Left renal pelvis (tissue), 4 donors: ENCODE measurements at places on chromosomes 5 and 9.

DNA sequence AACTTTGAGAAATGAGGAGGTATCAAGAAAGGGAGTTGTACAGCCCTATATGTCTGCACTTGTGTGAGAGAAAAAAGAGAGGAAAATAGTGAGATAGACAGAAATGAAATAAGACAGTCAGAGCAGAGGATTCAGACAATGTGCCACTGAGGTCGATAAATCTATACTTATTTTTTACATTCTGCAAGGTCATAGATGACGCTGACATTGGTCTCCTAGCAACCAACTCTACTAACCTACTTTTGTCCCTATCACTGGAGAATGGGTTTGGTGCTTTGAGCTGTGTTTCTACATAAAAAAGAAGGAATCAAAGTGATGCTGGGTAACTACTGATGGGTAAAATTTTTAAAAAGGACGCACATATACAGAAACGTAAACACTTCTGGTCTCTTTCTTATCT lies 573.3 kb upstream of the RORB start:
- no peak for DNase-seq

- no peak for DNase-seq
Observed at GRCh38 chr5:160419458-160420330, 813 bp upstream of the SLU7 start.

DNA sequence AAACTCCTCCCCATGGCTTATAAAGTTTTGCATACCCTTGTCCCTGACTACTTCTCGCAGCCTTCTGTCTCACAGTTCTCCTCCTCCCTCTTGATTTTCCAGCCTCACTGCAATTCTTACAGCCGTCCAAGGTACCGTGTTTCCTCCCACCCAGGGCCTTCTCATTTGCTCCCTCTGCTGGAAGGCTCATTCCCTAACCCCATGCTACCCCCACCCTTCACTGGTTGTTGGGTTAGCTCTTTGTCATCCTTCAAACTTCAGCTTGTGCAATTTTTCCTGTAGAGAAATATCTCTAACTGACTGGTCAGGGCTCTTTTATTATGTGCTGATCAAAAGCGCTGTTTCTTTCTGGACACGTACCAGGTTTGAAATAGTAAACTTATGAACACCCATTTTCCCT lies 329.2 kb downstream of the EBF1 start:
- no peak for DNase-seq

DNA sequence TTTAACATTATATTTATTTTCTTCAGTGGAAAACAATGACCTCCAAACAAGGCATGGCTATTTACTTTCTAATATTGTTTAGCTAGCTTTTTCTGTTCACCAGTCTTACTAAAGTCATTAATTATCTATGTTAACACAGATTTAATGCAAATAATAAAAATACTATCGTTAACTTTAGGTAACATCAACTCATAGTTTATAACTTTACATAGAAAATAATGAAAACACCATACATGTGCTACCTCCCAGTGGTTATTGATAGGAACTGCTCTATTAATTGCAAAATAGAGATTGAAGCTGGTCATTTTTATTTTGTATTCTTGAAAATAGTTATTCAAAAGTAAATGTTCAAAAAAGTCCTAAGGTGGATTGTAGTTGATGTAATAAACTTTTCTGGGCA lies 78.3 kb upstream of the HCN1 start:
- DNase-seq, result no peak

- no peak for DNase-seq
Observed at GRCh38 chr5:73311291-73312110, 137.1 kb downstream of the FOXD1 start.

GRCh38 chr9:22240619-22241018 lies 206.0 kb upstream of the DMRTA1 start:
- DNase-seq, result no peak

GRCh38 chr5:73666891-73667290 lies 40.9 kb downstream of the ARHGEF28 start:
- DNase-seq, result no peak

DNA sequence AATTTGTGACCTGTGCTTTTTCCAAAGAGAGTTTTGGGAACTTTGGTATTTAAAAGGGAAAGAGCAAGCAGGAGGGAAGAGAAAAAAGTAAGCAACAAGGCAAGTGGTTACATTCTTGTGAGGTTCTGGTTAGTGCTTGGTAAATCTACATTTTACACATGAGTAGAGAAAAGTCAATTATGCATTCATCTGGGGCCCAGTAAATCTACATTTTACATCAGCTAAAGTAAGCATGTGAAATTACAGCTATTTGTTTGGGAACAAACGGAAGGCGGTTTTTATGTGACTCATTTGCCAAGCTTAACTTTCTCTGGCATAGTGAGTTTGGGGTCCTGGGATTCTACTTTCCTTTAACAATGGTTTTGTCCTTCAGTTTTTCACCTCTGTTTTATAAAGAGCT lies 102.2 kb downstream of the SNX18 start:
- DNase-seq, result no peak

GRCh38 chr5:120327180-120327579 lies 136.9 kb upstream of the PRR16 start:
- DNase-seq, result no peak

DNA sequence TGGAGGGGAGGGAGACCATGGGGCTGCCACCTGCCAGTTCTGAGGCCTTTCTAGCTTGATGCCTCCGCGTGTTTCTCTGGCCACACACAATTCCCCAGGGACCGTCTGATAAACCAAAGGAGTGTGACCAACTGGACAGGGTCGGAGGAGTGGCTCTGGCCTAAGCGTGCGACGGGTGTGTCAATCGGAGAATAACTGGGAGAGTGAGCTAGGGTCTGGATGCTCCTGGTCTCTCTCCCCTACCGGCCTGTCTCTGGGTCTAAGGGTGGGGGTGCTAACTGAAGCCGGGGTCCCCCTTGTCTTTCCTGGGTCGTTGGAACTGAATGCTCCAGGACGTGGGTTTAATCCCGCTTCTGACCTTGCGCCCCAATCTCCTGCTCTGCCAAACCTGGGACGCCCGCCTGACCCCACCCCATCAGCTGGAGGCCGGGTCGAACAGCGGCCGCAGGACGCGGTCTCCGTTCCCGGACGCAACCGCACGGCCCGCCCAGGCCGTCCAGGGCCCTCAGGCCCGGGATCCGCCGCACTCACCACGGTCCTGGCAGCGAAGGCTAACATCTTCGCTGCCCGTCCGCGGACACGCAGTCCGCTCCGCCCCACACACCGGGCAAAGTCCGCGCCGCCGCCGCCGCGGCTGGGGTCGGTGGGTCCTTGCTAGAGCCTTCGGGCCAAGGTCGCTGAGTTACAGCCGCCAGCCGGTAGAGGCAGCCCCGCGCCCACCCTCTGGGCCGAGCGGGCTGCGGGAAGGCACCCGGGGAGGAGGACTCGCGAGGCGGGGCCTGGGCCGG lies 447 bp downstream of the CRAT start:
- DNase-seq, result no peak

- DNase-seq, result no peak
Observed at GRCh38 chr5:133728475-133728874, 116.1 kb upstream of the FSTL4 start.

- DNase-seq, result no peak
Observed at GRCh38 chr5:141958113-141958512, at the start of gene PCDH12. Gene PCDH12 (minus strand): TSS chr5:141958202. CDS start chr5:141957851, 351 bp downstream.

GRCh38 chr9:70405808-70406433 lies 8.5 kb downstream of the KLF9 start:
- DNase-seq, result no peak

GRCh38 chr5:147930769-147931168 lies 24.4 kb upstream of the C5orf46 start:
- no peak for DNase-seq
